ENCODE measurements at places on chromosomes 1 and 21. TPM values are rescaled to one million over a fixed set of nuclear protein-coding genes. Genes with fewer than 3 reads are reported as not detected.

Gene COL6A1
- 0.69 TPM for total RNA-seq

Gene ADAM30
- not detected for total RNA-seq

Gene HSPA6
- total RNA-seq, result 0.37 TPM

Gene GPR25
- total RNA-seq, result not detected

Gene LAMC2
- 0.05 TPM for total RNA-seq

Gene MROH7
- 0.09 TPM for total RNA-seq

Gene TRPM2
- total RNA-seq, result 10.7 TPM

Gene TOMM20
- 117 TPM for total RNA-seq

All from activated T-helper 17 cell treated with anti-CD3 and anti-CD28 coated beads, Interleukin-2, amount 50 U/mL, for 72 hours (primary cell).